Mucosa of gallbladder (tissue), 1 donor: ENCODE measurements at places on chromosomes 2 and 18. TPM values are rescaled to one million over a fixed set of nuclear protein-coding genes. Genes with fewer than 3 reads are reported as not detected.

TEX44 gene
- total RNA-seq: not detected

DNA sequence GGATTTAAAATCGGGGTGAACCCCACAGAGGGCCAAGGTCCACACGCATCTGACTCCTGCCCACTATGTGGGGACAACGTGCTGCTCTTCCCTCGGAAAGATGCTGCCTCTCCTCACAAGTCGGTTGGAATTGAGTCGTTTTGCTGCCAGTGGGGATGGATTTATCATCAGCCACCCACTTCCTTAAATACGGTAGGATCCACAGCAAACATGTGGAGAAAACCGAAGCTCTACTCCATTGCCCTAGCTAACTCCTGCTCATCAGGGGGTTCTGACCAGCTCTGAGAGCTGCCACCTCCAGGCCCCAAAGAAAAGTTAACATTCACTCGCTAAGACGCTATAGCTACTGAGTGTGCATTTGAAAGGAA is 80.9 kb downstream of the CHRNA1 start:
- no peak for DNase-seq

CFC1 gene
- total RNA-seq: not detected

DNA sequence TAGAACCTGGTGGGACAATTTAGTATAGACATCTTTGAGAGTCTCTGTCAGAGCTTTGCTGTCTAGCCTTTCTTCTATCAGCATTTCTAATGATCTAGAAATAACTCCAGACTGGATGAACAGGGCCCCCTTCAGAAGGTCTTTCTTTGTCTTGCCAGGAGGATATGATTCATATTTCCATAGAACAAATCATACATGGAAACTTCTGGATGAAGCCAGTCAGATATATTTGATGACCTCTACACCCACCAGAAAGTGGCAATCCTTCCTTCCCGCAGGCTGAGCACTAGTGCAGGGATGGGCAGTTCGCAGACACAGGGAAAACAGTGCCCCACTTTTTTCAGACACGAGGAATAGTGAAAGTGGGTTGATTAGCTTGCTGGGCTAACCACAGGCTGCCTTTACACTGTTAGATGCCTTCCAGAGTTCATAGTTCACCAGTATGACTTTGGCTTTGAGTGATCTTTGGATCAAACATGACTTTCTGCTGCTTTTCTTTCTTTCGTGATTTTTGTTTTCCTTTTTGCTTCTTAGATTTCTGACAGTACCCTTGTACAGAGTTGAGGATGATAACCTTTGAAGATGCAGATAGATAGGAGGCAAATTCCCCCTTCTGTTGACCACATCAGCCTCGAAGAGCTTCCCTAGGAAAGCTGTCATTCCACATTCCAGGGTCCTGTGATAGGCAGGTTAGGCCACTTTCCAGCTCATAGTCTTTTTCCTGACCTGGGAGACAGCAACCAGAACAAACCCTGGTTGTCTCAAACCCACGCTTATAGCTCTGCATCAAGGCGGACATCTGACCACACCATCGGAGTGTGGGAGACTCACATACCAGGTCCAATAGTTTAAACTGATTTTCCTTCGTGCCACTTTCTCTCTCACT is 237.0 kb downstream of the ZNF407 start:
- no peak for DNase-seq
